ENCODE measurements at places on chromosomes 7 and 10. TPM values are rescaled to one million over a fixed set of nuclear protein-coding genes. Genes with fewer than 3 reads are reported as not detected.

PHKG1 gene
- 1.9 TPM for total RNA-seq

NCOA4 gene
- 93.2 TPM for total RNA-seq

ADAMTS14 gene
- total RNA-seq, result 0.09 TPM

RAB19 gene
- total RNA-seq, result not detected

GPC2 gene
- total RNA-seq, result 0.84 TPM

PRR15 gene
- total RNA-seq, result 2.3 TPM

OR2A1 gene
- total RNA-seq, result not detected

TMEM273 gene
- total RNA-seq, result not detected

NUTM2B gene
- total RNA-seq, result 0.34 TPM

MEOX2 gene
- total RNA-seq, result not detected

FANK1 gene
- total RNA-seq, result 2.8 TPM

ST7 gene
- 21.0 TPM for total RNA-seq

DGKI gene
- total RNA-seq, result 0.23 TPM

RSPH10B2 gene
- total RNA-seq, result not detected

HABP2 gene
- 0.07 TPM for total RNA-seq

FZD8 gene
- 5.0 TPM for total RNA-seq

OSBPL3 gene
- total RNA-seq, result 16.5 TPM

MKI67 gene
- 58.9 TPM for total RNA-seq

ZP3 gene
- total RNA-seq, result 22.2 TPM

VWA2 gene
- total RNA-seq, result not detected

CYP2E1 gene
- total RNA-seq, result not detected

RAB11FIP2 gene
- total RNA-seq, result 9.6 TPM

FXYD4 gene
- total RNA-seq, result not detected

POLR2J2 gene
- total RNA-seq, result 0.28 TPM

PIK3AP1 gene
- 1.0 TPM for total RNA-seq

LRMDA gene
- 3.8 TPM for total RNA-seq

JAKMIP3 gene
- 1.1 TPM for total RNA-seq

CUZD1 gene
- total RNA-seq, result 1.4 TPM

ADCY1 gene
- total RNA-seq, result 2.4 TPM

SPDYE9 gene
- total RNA-seq, result not detected

AQP1 gene
- 0.40 TPM for total RNA-seq

NEUROD6 gene
- total RNA-seq, result not detected

CAV2 gene
- total RNA-seq, result 178 TPM

ANK3 gene
- total RNA-seq, result 0.81 TPM

AP4M1 gene
- 13.1 TPM for total RNA-seq

PAX4 gene
- not detected for total RNA-seq

TBRG4 gene
- total RNA-seq, result 111 TPM

SEMA3C gene
- 71.7 TPM for total RNA-seq

EN2 gene
- total RNA-seq, result 0.99 TPM

GRID1 gene
- total RNA-seq, result 0.32 TPM

SFR1 gene
- 18.5 TPM for total RNA-seq

ERVW-1 gene
- not detected for total RNA-seq

Data from A549 treated with GW870086 at 1 μM for 4 hours (cell line).